Stimulated activated naive CD8-positive, alpha-beta T cell treated with anti-CD3 and anti-CD28 coated beads, Interleukin-15, amount 100 ng/mL, for 72 hours (primary cell): ENCODE measurements at places on chromosomes 2 and 18.

DNA sequence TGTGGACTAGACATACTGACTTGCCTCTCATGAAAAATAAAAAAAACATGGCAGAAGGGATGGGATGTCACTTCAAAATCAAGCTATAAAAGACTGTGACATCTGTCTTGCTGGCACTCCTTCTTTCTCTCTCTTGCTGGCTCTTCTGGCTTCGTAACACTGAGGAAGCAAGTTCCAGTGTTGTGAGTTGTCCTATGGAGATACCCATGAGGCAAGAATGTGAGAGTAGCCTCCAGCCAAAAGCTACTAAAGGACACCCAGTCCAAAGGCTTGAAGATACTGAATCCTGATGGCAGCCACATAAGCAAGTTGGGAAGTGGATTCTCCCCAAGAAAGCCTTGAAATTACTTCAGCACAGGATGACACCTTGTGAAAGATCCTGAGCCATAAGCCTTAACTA, 376.1 kb upstream of the TMEFF2 start:
- DNase-seq: no peak

DNA sequence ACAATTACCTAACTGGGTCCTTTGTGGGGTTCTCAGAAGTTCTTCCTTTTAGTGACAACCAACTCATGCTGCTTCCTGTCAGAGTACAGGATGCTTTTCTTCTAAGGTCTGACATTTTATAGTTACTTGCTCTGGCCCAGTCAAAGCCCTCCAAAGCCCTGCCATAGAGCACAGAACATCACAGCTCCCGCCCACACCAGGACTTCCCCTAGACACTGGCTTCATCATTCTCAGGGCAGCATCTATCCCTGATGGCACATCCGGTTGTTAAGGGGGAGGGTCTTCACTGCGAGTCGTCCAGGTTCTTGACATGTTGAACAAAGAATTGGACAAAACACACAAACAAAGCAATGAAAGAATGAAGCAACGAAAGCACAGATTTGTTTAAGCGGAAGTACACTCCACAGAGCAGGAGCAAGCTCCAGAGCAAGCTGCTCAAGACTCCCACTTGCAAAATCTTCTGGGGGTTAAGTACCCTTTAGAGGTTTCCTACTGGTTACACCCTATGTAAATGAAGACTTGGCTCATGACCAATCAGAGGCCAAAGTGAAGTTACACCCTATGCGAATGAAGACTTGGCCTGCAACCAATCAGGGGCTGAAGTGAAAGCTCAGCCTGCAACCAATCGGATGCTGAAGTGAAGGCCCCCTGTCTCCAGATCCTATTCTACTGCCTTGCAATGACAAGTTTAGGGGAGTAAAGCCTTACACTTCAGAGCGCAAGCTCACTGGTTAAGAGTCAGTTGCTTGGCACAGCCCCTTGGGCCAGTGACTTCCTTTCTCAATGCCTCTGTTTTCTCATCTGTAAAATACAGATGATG, 79.0 kb downstream of the HDAC4 start:
- peak; percentile 86 for DNase-seq

DNA sequence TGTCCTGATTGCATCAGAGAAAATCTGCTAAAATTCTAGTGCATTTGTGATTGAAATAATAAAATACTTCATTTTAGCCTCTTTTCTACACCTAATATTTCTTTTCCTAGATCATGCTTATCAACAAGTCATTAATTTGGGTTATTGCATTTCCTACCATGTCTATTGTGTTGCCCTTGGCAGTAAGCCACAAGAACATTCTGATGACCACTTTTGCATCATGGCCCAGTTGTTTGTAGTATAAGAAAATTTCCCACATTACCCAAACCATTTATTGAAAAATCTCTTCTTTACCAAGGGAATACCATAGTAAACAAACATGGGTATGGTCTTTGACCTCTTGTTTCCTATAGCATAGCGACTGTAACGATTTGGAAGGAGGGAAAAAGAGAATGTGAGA, 76.3 kb downstream of the R3HDM1 start:
- DNase-seq: no peak

DNA sequence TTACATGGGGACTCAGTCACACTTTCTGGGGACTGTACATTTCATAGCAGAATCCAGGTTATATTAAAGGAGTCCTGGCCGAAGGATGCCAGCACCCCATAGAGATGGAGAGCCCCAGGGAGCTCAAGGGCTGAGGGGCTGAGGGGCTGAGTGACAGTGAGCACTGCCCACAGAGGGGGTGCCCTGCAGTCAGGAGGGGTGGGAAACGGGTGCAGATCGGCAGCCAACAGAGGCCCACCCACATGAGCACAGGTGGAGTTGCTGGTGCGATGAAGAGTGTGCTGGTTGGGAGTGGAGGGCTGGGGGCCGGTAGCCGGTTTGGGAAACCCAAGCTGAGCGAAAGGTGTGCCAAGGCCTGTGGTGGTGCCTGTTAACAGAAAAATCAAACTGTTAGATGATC, 32.1 kb downstream of the TPRKB start:
- no peak for DNase-seq

DNA sequence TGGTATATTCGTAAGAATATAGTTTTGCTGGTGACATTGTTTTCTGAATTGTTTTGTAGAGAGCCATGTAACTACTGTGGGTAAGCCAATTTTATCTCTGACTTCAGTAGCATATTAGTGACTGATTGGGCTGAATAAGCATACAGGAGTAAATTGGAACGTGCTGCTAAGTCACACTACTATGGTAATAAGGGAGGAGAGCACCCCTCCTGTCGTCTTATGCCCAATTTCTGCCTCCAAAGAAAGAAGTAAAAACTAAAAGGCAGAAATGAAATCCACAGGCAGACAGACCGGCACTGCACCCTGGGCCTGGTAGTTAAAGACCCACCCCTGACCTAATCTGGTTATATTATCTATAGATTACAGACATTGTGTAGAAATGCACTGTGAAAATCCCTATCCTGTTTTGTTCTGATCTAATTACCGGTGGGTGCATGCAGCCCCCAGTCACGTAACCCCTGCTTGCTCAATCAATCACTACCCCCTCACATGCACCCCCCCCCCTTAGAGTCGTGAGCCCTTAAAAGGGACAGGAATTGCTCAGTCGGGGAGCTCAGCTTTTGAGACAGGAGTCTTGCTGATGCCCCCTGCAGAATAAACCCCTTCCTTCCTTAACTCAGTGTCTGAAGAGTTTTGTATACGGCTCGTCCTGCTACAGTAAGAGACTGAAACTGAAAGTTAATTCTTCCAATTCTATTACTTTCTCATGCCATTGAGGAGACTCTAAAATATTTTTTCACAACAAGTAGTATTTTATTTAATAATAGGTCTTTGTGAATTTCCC, 167.0 kb downstream of the ZNF804A start:
- DNase-seq: no peak

DNA sequence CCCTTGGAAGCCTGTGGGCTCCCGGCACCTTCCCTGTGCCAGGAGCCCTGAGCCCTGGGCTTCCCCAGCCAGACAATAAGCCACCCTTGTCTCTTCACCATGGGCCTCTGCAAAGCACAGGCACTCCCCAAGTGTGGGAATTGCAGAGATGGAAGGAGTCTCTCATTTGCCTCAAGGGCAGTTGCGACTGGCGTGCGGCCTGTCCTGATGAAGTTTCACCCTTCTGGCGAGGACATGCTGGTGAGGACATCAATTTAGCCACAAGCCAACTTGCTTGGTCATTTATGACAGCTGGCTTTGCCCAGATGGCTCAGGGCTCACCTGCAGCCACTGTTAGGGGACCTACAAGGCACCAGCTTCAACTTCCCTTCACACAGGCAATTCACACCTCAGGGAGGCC, 180.2 kb downstream of the ANAPC1 start:
- DNase-seq: no peak

GRCh38 chr18:57052759-57053158, 94.1 kb upstream of the BOD1L2 start:
- no peak for DNase-seq
